NCI-H146 (cell line): ENCODE measurements at places on chromosomes 6 and 20.
A peak's percentile ranks its signal among the peaks of the same experiment; 100 is the strongest.

GRCh38 chr20:12660918-12661317 is 347.9 kb upstream of the SPTLC3 start:
- DNase-seq: peak; percentile 6

DNA sequence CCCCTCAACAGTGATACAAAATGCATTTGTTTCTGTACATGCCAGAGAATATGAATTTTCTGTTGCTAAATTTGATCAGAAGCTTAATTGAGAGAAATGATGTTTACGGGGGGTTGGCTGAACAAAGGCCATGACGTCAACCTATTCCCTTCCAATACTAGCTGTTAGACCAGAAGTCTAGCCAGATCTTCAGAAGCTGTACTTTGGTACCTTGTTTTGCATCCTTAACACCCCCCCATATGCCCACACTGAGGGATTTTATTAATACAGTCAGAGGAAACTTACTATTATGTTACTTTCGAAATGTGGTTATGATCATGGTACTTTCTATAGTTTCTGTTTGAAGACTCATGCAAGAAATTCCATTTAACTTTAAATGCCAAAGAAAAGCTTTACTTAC is 3.1 kb downstream of the NCOA7 start:
- DNase-seq: no peak

DNA sequence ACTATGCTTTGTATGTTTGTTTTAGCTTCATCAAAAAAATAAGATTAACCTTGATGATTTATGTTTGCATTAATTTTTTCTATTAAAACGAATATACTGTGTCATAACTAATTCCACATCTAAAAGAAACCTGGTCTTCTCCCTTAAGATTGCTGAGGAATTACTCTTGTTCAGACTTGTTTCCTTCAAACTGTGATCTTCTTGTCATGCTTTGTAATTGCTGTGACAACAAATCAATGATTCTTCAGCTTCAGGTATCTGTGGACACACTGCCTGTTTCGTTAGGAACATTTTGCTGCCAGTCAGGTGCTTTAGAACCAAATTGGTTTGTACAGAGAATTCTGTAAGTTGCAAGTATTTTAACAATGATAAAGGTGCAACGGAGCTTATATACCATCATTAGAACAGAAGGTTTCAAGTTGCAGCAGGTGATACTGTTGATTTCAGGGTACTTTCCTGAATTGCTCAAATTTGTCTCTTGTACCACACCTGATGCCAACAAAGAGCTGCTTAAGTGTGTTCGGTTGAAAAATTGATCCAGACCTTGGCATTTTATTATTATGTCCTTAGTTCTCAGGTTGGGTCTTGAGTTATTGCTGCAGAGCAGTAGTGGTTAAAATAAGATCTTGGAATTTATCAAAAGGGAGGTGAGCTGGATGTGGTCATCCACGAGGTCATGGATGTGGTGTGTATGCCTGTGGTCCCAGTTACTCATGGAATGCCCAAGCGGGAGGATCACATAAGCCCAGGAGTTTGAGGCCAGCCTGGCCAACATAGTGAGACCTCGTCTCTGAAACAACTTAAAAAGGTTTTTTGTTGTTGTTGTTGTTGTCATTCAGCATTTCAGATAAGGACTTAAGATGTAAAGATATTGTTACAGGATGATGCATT is 19.5 kb downstream of the SYTL3 start:
- DNase-seq: peak; percentile 68

DNA sequence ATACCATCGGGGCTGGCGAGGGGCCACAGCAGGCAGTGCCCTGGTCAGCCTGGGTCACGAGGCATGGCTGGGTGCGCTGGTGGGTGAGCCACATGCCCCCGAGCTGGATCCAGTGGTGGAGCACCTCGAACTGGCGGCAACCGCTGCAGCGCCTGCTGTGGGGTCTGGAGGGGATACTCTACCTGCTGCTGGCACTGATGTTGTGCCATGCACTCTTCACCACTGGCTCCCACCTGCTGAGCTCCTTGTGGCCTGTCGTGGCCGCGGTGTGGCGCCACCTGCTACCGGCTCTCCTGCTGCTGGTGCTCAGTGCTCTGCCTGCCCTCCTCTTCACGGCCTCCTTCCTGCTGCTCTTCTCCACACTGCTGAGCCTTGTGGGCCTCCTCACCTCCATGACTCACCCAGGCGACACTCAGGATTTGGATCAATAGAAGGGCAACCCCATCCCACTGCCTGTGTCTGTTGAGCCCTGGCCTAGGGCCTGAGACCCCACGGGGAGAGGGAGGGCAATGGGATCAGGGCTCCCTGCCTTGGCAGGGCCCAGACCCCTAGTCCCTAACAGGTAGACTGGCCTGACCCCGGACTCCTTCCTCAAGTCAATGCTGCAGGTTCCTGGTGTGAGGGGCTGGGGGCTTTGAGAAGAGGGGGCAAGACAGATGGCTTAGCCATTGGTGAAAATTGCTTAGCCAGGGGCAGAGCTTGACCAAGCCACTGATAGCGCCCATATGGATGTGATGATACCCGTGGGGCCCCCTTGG is 598 bp downstream of the TMEM239 start:
- no peak for DNase-seq

- peak; percentile 91 for DNase-seq
Observed at GRCh38 chr6:156395276-156395675, 381.9 kb upstream of the ARID1B start.

DNA sequence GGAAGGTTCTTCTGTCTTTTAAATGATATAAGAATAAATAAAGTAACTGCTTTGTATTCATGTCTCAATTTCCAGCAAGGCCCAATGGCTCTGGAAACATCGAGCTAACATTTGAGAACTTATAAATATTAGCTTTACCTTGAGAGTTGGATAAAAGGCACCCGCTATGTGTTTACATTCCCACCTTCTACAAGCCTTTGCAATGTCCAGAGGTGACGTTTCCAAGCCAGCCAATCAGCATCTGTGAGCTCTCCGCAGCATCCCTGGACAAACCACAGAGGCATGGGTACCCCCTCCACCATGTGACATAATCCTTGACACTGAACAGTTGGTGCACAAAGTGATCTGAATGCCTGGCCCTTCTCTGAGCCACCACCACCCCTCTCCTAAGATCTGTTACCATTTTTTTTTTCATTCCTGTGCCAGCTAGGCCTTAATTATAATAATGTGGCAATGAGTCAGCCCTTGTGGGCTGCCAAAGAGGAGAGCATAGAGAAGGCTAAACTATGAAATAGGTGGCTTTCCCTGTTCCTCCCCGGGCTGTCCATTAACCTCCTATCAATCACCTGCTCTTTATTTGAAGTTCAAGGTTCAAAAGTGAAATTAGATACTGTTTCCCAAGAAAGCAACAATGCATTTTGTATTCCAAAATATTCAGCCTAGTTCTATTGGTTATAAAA is 4.1 kb downstream of the CBLN4 start:
- no peak for DNase-seq

- DNase-seq: no peak
Observed at GRCh38 chr6:1958257-1958656, 287.1 kb downstream of the GMDS start.

DNA sequence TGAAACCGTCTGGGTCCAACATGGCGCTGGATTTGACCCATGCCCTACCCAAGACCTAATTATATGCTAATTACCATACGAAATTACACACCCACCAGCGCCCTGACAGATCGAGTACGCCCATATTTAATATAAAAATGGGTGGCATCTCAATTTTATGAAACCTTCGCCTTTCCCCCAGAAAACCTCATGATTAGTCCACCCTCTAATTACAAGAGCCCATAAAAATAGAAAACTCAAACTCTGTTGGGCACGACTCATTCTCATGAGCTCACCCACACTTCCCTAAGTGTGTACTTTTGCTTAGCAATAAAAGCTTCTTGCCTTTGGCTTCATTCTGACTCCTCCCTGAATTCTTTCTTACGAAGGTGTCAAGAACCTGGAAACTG is 136.4 kb downstream of the OR2B2 start:
- no peak for DNase-seq

DNA sequence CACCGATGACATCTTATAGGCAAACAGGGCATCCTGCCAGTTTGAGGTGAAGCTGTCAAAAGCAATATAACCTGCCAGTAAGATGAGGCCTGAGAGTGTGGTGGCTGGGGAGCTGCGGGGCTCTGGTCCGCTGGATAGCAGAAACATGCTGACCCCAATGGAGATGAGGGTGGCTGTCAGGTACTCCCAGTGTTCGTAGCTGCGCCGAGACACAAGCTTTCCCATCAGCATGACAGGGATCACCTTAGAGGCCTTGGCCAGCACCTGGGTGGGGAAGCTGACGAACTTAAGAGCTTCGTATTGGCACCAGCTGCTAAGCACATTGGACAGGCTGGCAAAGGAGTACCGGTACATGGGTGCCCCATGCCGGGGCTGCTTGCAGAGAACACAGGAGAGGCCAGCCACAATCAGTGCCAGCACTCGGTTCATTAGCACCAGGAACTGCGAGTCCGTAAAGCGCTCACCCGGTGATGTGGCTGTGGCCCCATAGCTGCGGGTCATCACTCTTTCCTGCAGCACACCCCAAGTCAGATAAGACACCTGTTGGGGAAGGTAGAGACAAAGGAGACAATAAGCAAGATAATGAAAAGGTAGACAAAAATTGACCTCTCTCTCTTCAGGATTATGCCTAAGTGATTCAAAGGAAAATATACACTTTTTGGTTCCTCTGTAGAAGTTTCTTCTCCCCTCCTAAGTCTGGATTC is 2.1 kb downstream of the SLC35B2 start:
- DNase-seq: no peak

DNA sequence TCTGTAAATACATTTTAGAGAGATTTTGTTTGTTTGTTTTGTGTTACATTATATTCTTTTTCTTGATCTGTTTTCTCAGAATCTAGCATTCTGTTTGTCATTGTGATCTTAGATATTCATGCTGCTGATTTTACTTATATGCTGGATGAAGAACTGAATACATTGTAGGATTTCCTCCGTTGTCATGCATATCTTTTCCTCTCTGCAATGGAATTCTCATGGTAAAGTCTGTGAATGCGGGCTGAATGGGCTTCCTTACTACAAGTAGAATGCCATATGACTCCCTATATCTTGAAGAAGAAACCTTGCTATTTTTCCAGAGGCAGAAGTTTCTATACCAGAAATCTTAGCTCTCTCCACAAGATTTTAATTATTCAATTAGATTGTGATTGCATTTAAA is 2.4 kb upstream of the DEFB114 start:
- no peak for DNase-seq

DNA sequence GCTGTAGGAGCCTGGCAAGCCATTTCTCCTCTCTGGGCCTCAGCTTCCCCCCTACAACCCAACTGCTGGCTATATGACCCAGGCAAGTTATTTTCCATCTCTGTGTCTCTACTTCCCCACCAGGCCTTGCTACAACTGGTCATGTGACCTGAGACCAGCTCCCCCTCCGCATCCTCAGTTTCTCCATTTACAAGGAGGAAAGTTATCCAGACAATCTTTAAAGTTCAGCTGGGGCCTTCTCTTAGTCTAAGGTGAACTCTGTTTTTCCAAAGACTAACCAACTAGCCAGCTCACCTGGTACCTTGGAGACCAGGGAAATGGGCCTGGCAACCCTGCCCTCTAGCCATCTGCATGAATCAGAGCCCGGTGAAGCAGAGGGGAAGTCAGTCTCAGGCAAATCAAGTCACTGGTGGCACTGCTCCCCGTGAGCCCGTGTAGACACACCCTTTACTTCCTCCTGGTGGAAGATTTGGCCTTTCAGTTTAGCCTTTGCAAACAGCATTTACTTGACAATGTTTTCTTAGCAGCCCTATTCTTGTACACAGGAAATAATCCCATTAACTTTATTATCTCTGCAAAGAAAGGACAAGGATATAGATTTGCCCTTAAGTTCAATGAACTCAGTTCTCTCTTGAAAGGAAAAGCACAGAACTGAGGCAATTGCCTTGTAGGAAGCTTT is 157.7 kb downstream of the VEGFA start:
- no peak for DNase-seq

- no peak for DNase-seq
Observed at GRCh38 chr6:54057058-54057457, 54.2 kb upstream of the MLIP start.

GRCh38 chr6:145829950-145830349 is 15.4 kb upstream of the FBXO30 start:
- DNase-seq: no peak

DNA sequence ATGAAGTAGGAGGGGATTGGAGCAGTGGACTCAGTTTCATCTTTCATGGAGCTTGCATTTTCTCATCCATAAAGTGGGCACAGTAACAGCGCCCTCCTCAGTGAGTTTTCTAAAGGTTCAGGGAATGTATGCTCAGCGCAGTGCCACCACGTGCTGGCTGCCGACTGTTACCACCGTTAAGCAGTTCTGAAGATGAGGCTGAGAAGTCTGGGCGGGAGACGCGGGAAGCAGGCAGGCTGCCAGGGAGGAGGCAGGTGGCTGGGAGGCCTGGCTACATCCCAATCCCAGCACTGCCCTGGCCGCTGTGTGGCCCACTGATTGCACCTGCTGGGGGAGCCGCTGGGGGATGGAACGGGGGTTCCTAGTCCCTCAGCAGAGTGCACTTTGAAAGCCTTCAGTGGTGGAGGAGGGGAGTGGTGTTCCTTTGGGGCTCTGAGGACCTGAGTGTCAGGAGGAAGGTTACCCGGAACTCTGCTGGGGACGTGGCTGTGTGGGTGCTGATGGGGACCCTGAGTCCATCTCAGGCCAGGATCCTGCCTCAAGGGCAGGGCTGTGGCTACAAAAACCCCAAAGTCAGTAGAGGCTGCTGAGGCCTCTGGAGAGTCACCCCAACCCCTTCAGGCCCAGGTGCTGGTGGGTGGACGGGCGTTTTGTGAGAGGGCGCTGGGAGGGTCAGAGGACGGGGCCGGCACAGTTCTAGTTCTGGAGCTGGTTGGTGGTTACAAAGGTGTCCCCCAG is 28.0 kb upstream of the PHACTR3 start:
- no peak for DNase-seq

DNA sequence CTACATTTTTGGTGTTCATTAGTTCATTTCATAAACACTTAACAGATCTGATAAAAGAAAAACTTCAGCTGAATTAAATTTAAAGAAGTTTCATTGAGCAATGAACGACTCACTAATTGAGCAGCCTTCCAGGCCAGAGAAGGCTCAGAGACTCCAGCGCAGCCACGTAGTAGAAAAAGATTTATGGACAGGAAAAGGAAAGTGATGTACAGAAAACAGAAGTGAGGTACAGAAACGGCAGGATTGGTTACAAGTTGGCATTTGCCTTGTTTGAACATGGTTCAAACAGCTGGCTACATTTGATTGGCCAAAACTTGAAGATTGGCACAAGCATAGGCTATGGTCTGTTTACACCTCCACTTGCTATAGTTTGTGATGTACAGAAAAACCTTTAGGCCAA is 166.3 kb upstream of the DTNBP1 start:
- no peak for DNase-seq

DNA sequence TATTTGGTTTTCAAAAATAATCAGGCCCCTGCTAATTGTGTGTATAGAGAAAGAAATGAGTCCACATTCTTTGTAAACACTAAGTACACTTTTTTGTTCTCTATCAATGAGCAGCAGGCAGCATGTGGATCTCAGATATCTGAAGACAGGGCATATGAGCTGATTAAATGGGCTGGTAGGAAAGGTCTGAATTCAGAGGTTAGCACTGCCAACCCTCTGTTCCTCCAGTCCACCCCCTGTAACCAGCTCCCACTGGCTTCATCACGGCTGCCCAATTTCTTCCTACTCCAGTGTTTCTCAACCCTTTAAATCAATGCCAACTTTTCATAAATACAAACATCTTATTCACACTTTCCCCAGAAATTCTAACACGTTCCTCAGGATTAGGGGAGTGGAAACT is 128.5 kb downstream of the TPBG start:
- DNase-seq: peak; percentile 90

GRCh38 chr20:50332491-50332980 is 141.9 kb downstream of the CEBPB start:
- DNase-seq: no peak
